ENCODE measurements at places on chromosomes 4 and X.

- no peak for DNase-seq
Observed at GRCh38 chrX:103737696-103738095, 27.0 kb downstream of the TMEM31 start.

DNA sequence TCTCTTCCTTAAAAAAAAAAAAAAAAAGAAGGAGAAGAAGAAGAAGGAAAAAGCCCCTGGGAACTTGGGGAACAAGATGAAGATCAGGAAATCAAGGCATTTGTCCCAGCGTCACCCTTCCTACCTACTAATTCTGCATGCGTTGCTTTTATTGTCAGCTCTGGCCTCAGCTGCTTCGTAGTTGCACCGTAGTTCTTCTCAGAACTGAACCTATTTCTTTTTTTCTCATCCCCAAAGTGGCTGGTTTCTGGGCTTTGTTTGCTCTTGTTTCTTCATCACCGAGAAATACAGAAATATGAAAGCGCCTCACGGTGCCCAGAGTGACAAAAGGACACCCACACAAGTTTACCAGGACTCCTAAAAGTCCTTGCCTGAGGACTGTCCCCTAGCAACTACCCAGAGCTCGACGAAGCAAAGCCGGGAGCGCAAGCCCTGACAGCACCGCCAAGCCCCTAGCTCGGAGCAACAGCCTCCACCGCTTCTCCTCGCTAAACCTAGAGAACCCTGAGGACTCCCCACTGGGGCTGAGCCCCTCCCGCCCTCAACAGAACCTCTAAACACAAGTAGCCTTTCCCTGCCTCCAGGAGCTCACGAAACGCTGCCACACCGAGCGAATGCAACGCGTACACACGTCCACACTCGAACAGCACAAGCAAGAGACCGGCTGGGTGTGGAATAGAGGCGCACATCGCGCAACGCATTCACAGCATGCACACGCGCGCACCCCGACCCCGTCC, 710 bp downstream of the PRKG2 start:
- no peak for DNase-seq

GRCh38 chrX:994780-995179, 217.7 kb downstream of the CRLF2 start:
- no peak for DNase-seq

DNA sequence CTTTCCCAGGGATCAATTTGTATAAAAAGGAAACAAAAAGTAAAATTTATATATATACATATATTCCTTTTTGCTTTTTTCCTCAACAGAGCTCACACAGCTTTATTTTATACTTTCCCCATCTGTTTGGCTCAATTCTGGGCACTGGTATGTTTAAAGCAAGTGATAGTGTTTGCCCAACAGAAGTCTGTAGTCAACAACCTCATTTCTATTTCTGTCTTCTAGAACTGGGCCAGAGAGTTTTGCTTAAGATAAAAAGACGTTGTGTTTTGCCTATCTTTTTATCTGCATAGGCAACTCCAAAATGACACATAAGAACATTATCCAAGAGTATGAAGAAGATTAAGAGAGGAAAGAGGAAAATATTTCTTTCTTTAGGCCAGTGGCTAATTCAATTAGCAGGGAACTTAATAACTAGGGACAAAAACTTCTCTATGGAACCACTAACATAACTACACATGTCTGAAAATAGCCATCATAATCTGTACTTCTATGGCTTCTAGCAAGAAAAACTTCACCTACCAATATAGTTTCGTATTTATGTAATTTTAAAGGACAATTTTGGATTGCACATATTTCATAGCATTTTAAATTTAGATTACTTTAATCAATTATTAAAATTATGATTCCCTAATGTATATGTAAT, 1300.5 kb downstream of the ARAP2 start:
- DNase-seq: no peak

DNA sequence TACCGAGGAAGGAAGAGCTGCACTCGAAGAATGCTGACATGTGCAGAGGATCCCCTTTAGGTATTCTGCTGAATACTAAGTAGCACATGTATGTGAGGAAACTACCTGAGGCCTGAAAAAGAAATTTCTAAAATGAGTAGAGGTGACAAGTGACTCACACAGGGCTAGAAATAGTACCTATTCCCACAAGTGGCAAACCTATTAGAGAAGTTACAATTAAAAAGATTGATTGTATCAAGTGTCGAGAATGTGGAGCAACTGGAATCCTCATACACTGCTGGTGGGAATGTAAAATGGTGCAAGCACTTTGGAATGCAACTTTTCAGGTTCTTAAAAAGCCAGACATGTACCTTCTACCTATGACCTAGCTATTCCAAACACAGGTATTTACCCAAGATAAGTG, 47.4 kb downstream of the CCSER1 start:
- DNase-seq: peak; percentile 5

GRCh38 chr4:76582074-76582816, 147.2 kb downstream of the SHROOM3 start:
- no peak for DNase-seq

- DNase-seq: no peak
Observed at GRCh38 chr4:92516450-92516849, 212.7 kb downstream of the GRID2 start.

- no peak for DNase-seq
Observed at GRCh38 chrX:24166078-24166477, 16.5 kb downstream of the ZFX start.

DNA sequence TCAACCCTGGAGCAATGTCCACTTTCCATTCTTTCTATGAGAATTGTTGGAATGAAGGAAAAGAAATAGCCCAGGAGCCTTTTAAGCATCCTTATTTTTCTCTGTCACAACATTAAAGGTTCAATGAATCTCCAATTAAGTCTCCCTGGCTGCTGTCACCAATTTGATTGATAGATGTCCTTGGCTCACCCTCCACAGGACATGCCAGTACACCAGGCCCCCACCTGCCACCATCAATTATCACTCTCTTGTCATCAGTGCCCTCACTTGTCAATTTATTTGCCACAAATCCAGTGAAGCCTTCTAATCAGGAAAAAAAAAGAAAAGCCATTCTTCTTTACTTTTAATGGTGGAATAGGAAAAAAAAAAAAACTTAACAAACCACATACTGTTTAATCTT, 453.6 kb downstream of the CENPC start:
- no peak for DNase-seq

DNA sequence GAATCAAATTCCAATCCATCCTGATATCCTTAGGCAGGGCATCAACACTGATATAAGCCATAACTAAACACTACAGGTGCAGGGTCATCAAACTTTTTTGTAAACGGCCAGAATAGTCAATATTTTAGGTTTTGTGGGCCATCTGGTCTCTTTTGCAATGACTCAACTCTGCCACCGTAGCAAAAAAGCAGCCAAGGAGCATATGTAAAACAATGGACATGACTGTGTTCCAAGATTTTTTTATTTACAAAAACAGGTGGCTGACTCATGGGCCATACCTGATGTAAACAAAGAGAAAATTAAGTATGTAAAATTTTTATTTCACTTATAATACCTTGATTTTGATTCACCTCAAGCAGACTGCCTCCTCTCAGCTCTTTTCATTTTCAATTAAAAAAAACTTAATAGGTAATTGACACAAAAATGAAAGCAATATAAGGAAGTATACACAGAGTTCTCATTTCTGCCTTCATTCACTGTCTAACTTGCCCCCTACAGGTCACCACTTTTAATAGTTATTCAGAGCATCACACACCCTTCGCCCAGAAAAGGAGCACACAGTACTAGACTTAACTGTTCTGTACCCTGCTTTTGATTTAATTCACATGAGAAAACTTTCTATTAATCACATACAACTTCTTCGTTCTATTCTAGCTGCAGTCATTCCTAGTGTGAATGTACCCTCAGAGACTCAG, 35.3 kb upstream of the GPM6B start:
- DNase-seq: no peak

GRCh38 chrX:13569479-13570260, at the start of gene EGFL6:
EGFL6 (plus strand) TSS chrX:13569601; CDS start chrX:13569862, 261 bp downstream.
- no peak for DNase-seq

DNA sequence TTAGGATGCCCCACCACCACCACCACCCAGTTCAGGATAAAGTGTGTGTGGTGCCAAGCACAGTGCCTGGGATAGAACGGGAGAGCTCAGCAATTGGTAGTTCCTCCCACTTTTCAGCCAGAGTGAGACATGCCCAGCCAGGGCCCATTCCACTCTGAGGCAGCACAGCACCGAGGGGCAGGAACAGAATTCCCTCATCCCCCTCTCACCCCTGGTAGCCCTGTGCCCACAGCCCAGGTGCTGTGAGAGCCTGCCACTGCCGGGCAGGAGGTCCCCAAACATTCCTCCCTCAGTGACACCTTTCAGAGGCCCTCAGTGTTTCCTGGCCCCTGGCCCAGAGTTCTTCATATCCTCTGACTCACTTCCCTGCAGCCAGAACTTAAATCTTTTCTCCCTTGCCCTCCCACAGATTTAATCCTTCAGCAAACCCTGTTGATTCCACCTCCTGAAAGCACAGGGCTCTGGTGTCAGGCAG, 8.1 kb downstream of the RIPPLY1 start:
- no peak for DNase-seq

DNA sequence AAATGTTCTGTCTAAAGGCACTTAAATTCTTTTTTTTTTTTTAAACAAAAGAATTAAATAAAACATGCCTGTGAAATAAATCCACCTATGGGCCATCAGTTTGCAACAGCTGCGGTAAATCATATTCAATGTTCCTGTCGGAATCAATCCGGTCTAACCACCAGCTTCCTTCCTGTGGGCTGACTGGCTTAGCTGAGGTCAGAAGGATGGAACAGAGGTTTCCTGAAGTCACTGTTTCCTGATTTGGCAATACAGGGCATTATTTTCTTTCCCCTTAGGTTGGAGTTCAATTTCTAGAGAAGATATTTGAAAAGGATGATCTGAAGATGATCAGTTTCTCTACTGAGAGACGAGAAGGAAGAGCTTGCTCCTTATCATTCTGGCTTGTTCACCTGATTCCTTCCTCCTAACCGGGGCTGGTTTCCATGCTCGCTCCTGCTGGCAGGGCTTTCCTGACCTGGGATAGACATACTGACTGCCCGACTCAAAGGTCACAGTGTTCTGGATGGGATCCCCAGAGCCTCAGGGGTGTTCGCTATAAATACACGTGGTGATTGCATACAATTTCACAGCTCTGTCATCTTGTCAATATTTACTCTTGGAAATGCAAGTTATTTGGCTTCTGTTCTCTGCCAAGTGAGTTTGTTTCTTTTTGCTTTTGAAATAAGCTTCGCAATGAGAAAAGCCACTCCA, 21.7 kb downstream of the PDLIM3 start:
- DNase-seq: no peak

- no peak for DNase-seq
Observed at GRCh38 chr4:94253036-94253435, 45.4 kb downstream of the SMARCAD1 start.

- no peak for DNase-seq
Observed at GRCh38 chr4:96170198-96170597, 330.3 kb downstream of the PDHA2 start.

GRCh38 chr4:93394545-93395081, 433.9 kb upstream of the ATOH1 start:
- DNase-seq: no peak

DNA sequence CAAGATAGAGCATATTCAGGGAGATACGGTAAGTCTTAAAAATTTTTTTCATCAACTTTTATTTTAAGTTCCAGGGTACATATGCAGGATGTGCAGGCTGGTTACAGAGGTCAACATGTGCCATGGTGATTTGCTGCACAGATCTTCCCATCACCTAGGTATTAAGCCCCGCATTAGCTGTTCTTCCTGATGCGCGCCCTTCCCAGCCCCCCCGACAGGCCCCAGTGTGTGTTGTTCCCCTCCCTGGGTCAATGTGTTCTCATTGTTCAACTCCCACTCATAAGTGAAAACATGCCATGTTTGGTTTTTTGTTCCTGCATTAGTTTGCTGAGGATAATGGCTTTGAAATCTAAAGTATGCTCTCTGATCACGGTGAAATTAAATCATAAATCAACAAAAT, 64.2 kb downstream of the HPRT1 start:
- DNase-seq: no peak

DNA sequence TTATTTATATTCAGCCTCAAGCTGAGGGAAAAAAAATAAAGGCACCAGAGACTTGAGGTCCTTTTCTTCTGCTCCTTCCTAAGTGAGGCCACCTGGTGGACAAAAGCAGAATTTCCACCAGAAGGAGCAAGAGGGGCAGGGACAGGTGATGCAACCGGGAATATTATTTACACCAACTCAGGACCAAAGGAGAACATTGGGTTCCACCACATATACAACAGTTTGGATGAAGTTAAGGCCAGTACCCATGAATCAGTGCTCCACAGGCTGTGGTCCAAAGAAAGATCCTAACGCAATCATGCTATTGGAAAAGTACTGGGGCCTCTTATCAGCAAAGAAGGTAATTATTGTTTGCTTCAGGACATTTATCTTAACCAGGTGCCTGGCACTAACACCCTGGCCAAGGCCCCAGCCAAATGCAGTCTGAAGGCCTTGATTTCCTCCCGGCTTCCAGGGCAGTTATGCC, 57.4 kb downstream of the TSC22D3 start:
- no peak for DNase-seq

DNA sequence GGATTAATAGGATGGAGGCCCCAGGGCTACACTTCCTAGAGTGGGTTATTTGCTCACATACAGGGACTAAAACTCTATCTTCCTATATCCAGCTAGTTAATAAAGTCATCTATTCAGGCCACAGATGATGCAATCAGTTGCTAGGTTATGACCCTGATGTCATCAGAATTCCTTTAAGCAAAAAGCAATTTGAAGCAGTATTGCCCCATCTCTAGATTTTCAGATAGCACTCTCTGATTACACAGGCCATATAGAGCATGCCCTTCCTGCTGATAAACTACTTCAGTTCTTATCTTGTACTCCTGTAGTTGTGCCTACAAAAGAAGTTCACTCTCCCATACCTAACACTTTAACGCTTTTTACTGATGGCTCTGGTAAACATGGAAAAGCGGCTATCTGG, 84.8 kb downstream of the TMEM144 start:
- no peak for DNase-seq

DNA sequence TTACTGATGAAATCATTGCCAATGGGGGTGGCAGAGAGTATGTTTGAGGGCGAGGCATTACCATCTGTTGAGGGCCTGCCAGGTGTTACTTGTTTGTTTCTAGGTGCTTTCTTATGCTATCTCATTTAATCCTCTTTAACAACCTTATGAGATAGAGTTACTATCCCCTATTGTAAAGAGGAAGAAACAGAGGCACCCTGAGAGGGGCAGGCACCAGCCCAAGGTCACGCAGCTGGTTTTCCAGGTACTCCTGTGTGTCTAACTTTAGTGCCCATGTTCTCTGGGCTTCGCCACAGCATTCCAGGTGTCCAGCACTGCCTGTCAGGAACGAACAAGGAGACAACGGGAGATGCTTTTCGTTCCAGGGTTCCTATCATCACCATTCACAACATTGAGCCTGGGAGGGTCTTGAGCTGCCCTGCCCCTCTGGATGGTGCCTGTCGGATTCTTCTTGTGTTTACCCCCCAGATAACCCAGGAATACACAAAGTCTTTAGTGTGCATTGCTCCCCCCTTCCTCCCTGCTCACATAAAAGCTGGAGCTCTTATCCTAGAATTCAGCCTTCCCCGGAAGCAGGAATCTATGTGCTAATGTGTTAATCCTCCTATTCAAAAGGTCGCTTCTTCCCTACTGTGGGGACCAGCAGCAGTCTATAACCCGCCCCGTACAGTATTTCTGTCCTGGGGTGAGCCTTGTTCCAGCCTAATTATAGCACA, 24.9 kb upstream of the GPC4 start:
- no peak for DNase-seq

- no peak for DNase-seq
Observed at GRCh38 chrX:24479924-24480323, 14.8 kb downstream of the PDK3 start.
